ENCODE measurements at places on chromosomes 5 and 9.

GRCh38 chr5:16897284-16897704 is 38.8 kb downstream of the MYO10 start:
- no peak for DNase-seq

- DNase-seq, result no peak
Observed at GRCh38 chr9:123350590-123351310, 5.2 kb upstream of the CRB2 start.

DNA sequence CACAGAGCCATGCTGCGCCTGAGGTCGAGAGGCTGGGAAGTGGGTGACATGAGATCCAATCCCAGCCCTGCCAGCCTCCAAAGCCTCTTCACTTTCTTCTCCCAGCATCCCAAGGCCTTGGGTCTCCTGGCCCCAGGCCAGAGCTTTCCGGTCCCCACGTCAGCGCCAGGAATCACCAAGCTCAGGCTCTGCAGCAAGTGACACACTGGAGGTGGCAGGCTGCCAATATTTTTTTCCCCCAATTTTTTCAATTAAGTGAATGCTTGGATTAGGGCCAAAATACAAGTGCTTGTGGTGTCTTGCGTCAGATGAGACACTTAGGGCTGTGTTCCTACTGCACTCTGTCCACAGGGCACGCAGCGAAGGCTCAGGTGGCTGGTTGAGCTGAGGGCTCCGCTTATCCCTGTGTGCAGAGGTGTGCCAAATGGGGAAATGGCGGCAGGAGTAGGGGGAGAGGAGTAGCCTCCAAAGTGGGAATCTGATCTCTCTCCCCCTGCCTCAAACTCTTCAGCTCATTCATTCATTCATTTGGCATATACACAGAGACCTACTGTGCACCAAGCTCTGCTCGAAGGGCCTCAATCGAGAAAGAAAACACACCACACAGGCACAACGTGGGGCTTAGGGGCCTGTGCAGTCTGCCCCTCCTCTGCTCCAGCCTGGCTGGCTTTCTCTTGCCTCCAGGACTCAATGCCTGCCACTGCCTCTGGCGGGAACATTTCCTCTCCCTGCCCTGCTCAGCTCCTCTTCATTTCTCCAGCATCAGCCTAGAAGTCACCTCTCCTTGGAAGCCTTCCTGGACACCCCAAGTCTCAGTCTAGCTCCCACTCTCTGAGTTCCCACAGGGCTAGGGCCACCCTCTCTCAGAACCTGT is 16.6 kb downstream of the SH3PXD2B start:
- DNase-seq, result no peak

GRCh38 chr5:168528521-168529373 is at the start of gene FBLL1:
TSS of gene FBLL1 (plus strand) at chr5:168529305. CDS start at chr5:168529505, 200 bp downstream.
- DNase-seq, result peak; percentile 80

GRCh38 chr5:180599590-180599914 is 8.3 kb upstream of the SCGB3A1 start:
- DNase-seq, result no peak

- no peak for DNase-seq
Observed at GRCh38 chr9:128946571-128947276, 679 bp downstream of the DOLK start.

DNA sequence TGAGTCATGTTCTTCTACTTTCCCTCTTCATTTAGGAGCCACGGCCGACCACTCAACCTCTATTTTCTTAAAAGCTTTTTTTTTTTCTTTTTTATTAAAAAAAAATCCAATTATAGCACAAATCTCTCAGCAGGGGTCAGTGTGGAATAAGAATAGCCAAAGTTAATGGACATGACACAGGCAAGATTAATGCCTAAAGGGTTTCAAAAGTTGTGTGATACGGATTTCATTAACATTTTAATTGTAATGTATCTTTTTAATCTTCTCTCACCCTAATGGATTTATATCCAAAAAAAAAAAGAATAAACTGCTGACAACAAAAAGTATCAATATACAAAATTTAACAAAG is 5.4 kb downstream of the NACC2 start:
- DNase-seq, result no peak

- no peak for DNase-seq
Observed at GRCh38 chr5:173314166-173314952, 13.9 kb downstream of the STC2 start.

DNA sequence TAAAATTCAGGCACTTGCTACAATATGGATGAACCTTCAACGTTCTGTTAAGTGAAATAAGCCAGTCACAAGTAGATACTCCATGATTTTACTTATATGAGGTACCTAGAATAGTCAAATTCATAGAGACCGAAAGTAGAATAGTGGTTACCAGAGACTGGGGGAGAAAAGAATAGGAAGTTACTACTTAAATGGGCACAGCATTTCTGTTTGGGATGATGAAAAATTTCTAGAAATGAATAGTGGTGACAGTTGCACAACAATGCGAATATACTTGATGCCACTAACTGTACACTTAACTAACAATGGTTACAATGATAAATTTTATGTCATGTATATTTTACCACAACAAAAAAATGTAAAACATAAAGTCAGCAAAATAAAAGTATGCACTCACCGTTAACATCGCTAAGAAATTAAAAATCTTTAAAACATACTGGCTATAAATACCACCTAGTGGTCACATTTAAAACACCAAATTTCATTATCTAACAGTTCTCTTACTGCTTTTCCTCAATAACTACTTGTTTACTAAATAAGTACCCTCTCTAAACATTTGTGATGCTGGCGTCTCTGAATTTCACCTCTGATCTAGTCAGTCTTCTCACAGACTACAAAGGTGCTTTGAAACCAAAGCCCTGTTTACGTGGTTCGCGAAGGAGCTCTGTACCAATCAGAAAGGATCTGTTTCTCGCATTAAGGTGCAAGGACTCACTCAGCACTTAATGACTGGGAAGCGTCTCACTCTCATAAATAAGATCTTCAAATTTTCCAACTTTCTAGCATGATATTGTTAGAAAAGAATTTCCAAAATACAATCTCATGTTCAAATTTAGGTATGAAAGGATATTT is 22.7 kb downstream of the KIF3A start:
- no peak for DNase-seq

DNA sequence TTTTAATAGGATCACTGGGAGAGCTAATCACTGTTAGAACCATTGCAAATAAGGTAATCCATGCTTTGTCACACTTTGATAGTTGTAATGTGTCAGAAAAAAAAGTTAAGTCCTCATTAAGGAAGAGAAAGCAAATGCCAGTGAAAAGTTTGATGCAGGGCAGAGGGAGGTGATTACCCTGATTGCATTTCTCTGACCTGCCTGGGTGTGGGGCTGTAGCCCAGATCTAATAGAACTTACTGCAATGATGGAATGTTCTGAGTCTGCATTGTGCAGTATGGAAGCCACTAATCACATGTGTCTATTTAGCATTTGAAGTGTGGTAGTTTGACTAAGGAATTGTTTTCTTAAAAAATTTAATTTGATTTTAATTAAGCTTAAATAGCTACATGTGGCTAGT is 202.7 kb downstream of the ATP10B start:
- DNase-seq, result no peak

DNA sequence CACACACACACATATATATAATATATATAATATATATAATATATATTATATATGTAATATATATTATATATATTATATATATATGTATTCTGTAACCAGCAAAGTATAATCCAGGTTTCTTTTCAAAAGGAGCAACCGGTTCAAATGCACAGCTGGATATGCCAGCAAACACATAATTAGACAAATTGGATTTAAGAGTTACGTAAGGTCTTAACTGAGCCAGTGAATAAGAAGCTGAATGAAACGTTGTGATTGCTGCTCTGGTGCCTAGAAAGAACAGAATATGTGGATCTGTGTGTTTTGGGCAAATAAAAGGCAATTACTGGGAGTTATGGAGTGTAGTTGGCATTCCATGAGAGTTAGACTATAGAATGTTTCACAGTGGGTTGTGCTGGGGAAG is 178.1 kb downstream of the SLF1 start:
- no peak for DNase-seq

- no peak for DNase-seq
Observed at GRCh38 chr5:88092358-88092757, 176.3 kb downstream of the TMEM161B start.

DNA sequence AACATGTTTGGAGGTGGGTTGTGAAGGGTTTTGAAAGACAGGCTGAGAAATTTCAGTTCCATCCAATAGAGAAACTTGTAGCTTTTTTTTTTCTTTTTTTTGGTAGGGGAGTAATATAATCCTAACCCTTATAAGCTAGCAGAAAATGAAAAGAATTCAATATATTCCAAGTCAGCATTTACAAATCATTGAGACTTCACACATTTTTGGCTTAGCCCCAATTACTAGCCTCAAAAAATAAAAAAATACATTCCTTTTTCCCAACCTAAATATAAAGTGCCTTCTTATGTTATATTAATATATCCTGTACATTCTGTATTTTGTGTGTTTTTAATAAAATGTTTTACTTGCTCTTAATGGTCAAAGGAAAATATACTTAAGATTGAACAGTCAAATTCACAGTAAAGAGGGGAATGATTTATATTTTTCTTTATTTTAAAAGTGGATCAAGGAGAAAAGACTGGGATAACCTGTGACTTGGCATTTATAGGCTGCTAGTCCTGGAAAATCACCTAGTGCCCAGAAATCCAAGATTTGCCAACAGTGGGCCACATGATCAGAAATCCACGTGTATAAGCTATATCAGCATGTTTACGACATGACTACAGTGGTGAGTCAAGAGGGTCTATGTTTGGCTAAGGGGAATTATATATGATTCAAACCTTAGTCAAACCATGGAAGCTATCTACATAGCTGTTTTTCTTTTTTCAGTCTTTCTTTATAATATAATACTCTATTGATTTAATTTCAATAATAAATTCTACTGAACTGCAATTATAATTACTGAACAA is 14.5 kb downstream of the HACD4 start:
- DNase-seq, result no peak

- no peak for DNase-seq
Observed at GRCh38 chr5:1317921-1318565, 23.2 kb upstream of the TERT start.

GRCh38 chr5:900781-901180 is 8.1 kb downstream of the TRIP13 start:
- no peak for DNase-seq

DNA sequence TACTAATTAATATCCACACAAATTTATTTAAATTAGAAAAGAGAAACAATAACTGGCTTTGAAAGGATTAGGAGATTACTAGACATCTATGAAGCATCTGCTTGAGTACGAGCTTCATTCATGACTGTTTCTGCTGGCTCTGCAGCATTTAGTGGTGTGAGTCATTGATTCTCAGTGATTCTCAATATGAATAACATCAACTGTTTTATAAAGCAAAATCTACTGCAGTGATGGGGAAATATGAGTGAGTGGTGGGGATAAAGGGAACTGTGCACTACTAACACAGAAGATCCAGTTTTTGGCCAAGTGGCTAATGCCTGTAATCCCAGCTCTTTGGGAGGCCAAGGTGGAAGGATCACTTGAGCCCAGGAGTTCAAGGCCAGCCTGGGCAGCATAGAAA is 8.4 kb downstream of the FNBP1 start:
- DNase-seq, result no peak

- DNase-seq, result no peak
Observed at GRCh38 chr9:107931071-107931715, 441.6 kb upstream of the KLF4 start.

GRCh38 chr9:114487607-114488300 is 17.5 kb downstream of the WHRN start:
- peak; percentile 60 for DNase-seq

DNA sequence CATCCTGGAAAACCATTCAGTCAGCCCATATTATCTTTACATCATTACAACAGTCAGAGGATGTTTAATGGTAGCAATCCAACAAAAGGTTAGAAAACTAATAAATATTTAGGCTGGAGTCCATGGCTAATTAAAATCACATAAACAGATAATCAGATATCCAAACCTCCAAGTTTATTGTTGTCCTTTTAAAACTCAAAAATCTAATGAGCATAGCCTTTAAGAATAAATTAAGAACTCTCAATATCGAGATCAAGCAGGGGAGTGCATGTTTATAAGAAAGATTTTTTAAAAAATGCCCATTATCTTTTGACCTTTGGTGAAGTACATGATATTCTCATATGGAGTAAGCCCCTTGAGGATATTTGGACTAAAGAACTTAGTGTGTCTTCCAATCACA is 842.9 kb upstream of the SEMA6A start:
- no peak for DNase-seq

GRCh38 chr9:37290940-37291485 is 131.5 kb upstream of the GRHPR start:
- DNase-seq, result no peak

GRCh38 chr9:84851935-84852585 is 182.5 kb downstream of the NTRK2 start:
- no peak for DNase-seq

- peak; percentile 84 for DNase-seq
Observed at GRCh38 chr5:154359221-154359573, 86.6 kb upstream of the SAP30L start.

GRCh38 chr5:88115211-88115610 is 153.4 kb downstream of the TMEM161B start:
- no peak for DNase-seq

DNA sequence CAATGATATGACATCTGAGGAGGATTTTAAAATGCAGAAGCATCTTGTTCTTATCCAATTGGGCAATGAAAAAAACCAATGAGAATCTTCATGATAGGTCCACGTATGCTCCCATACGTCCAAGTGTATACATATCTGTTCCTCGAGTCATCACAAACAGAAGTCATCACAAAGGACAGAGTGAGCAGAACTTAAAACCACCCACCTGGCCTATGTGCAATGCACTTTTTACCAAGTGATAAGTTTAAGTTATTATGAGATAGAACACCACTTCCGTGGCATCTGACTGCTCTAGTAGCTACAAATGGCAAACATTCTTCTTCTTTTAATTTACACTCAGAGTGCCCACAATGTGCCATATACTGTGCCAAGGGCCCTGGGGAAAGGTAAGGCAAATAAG is 82.4 kb downstream of the PPP2R2B start:
- DNase-seq, result no peak

DNA sequence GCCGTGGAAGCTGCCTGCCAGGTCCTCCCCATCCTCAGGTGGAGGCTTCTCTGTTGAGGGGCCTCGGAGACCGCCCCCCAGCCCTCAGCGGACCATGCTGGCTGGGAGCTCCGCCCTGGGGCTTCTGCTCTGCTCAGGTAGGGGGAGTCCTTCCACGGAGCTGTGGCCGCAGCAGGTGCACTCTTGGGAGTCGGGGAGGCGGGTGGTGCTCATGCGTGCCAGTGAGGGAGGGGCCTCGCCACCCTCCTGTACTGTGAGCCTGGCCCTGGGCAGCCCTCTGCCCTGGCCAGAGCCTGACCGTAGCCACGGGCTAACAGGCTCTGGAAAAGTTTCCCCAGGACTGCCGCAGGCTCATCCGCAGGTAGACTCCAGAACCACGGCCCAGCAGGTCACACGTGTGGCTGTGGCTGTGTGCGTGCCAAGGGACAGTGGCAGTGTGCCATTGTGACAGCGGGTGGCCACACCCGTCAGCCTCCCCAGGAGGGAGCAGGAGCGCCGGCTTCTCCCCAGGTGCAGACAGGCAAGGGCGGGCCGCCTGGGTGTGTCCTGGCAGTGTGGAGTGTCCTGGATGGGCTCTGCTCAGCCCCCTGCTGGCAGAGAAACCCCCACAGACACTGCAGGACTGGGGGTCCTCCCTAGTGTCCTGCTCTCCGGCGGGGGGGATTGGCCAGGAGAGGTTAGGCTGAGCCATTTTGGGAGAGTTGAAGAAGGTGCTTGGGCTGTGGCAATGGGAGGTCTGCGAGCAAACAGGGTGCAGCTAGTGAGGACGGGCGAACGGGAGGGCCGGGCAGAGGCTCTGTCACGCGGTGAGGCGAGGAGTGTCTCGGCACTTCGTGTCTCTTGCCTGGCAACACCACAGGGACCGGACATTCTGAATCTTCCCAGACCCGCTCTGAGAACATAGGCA is 29.5 kb downstream of the TPPP start:
- DNase-seq, result no peak

Data from SK-N-DZ (cell line).